ACHN (cell line): ENCODE measurements at places on chromosomes 12 and 14.
A peak's percentile ranks its signal among the peaks of the same experiment; 100 is the strongest.

- peak; percentile 72 for DNase-seq
These were observed 225.5 kb downstream of the EPS8 start for GRCh38 chr12:15563663-15564062.

- DNase-seq = no peak
These were observed 39.7 kb upstream of the STAB2 start for GRCh38 chr12:103547376-103547775.

- no peak for DNase-seq
These were observed 54.3 kb downstream of the ZFYVE26 start for GRCh38 chr14:67762051-67762450.

- DNase-seq = no peak
These were observed 3.8 kb downstream of the ERP29 start for GRCh38 chr12:112017041-112017440.

GRCh38 chr14:21937996-21938395, 264.4 kb upstream of the OR4E1 start:
- no peak for DNase-seq

DNA sequence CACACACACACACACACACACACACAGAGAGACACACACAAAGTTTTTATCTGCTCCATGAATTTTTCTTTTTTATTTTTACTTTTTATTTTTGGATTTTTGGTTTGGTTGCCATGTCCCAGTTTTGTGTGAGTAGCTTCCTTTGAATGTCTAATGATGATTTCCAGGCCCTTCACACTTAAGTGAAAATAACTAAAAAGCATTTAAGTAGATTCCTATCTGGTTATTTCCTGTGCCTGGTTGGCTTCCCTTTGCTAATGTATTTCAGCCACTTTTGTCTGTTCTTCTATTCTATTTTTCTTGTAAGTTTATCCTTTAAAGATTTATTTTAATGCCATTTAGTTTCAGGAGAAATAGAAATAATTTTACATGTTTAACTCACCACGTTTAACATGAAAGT, 755.4 kb downstream of the SLC6A15 start:
- no peak for DNase-seq

DNA sequence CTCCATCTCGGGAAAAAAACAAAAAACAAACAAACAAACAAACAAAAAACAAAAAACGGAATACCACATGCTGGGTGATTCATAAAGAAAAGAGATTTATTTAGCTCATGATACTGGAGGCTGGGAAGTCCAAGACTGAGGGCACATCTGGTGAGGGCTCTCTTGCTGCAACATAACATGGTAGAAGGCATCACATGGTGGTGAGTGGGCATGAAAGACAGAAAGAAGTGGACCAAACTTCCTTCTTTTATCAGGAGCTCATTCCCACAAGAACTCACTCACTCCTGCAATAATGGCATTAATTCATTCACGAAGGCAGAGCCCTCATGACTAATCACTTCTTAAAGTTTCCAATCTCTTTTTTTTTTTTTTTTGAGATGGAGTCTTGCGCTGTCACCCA, 8.0 kb upstream of the LGMN start:
- no peak for DNase-seq

DNA sequence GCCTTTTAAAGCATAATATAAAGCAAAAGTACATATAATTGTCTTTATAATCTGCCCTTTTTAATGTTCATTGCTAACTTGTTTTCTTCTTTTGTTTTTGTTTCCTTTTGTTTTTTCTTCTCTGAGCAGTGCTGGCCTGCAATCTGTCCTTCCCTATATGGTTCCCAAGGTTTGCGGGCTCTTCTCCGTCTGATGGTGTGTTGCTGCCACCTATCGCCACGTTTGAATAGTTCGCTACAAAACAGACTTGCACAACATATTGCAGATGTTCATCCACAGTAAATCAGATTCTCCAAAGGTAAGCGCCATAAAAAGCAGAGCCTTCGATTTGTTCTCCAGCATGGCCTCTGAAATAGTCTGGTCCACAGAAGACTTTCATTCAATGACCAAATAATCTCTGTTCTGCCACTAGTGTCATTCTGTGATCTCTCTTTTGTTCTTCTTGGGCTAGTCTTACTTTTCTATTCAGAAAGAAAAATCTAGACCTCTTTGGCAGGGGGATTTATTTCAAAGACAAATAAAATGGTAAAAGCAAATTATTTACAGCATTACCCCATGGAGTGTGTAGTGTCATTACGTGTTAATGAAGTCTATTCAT, 33.5 kb downstream of the C12orf50 start:
- peak; percentile 84 for DNase-seq

GRCh38 chr12:46659032-46659650, 166.7 kb downstream of the SLC38A4 start:
- DNase-seq = no peak

DNA sequence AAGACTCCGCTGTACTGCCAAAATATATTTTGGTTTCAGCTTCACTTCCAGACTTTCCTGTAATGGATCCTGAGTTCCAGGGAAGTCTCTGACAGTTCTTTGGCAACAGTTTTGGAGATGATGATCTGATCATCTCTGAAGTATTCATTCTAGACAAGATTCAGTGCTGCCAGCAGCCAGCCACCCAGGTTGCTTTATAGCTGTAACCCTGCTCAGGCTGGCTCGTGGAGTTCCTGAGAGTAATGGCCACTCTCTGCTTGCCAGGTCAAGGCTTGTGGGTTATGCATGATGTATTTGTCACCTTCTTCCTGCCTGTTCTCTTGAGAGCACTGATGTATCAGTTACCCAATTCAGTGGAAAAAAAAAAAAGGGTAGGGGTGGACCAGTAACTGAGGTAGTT, 124.3 kb downstream of the PPHLN1 start:
- DNase-seq = no peak

DNA sequence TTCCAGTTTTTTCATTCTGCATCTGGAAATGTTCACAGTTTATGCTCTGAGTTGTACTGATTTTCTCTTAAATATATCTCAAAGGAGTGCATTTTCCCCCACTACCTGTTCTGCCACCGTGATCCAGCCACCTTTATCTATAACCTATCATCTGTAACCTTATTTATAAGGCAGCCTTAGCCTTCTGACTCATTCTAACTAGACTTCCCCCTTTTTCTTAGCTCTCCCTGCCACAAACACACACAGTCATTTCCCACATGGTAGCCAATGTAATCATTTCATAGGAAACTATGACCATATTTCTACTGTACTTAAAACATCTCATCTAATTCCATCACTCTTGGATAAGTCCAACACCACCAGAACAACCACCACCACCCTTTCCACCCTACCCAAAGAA, 10.8 kb upstream of the GYS2 start:
- no peak for DNase-seq

- no peak for DNase-seq
These were observed 61.7 kb downstream of the SUSD6 start for GRCh38 chr14:69673104-69673503.

DNA sequence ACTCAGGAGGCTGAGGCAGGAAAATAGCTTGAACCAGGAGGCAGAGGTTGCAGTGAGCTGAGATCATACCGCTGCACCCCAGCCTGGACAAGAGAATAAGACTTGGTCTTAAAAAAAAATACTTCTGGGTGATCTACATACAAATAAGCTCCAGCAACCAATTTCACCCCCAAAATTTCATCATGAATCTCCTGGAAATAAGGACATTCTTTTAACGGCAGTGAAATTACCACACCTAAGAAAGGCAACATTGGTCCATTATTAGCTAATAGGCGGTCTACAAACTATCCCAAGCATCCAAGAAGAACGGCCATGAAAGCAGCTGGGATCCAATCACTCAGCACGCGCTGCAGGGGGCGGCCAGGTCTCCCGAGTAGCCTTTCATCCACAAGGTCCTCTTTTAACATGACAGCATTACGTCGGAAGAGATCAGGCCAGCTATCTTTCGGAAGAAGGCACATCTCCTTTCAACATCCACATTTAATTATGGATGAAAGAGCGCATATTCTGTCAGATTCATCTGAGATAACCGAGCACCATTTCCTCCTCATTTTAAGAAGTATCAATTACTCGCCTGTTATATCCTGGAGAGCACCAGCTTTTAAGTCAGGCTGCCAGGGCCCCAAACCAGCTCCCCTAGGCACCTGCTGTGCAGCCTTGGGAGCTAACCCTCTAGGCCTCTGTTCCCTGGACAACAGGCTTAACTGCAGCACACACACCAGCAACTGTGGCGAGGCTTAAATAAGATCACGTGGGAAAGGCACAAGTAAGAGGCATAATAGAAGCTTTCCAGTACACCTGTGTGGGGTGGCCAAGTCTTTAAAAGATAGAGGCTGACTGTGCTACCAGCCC, 4.2 kb downstream of the SLC15A4 start:
- DNase-seq = no peak

- no peak for DNase-seq
These were observed 66.2 kb upstream of the BCL2L14 start for GRCh38 chr12:12004524-12004923.
